ENCODE measurements at places on chromosomes 4 and X. TPM values are rescaled to one million over a fixed set of nuclear protein-coding genes. Genes with fewer than 3 reads are reported as not detected.

GRCh38 chrX:40102393-40103381 is 4.9 kb upstream of the BCOR start:
- no peak for DNase-seq

The GAGE2A gene
- total RNA-seq, result not detected

GRCh38 chr4:30818541-30818940 is 98.4 kb downstream of the PCDH7 start:
- DNase-seq, result no peak

GRCh38 chr4:8321220-8321619 is 51.7 kb downstream of the HTRA3 start:
- no peak for DNase-seq

DNA sequence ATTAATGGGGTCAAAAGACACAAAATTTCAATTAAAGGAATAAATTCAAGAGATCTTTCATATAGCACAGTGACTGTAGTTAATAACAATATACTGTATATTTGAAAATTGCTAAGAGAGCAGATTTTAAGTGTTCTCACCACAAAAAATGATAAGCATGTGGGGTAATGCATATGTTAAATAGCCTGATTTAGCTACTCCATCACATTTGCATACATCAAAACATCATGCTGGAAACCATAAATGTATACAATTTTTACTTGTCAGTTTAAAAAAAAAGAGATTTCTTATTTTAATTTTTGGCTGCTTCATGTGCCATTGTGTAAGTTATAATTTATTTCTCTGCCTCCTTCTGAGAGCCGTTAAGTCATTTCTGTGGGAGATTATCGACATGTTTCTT is 65.9 kb downstream of the FAM184B start:
- no peak for DNase-seq

- no peak for DNase-seq
These were observed 92.6 kb downstream of the IL13RA2 start for GRCh38 chrX:114924856-114925255.

The ABCG2 gene
- total RNA-seq, result 0.20 TPM

The MAGEE1 gene
- total RNA-seq, result 3.3 TPM

GRCh38 chr4:144171697-144172096 is 31.2 kb upstream of the GYPA start:
- DNase-seq, result no peak

GRCh38 chrX:46169808-46170207 is 375.4 kb downstream of the ZNF674 start:
- DNase-seq, result no peak

The ZNF157 gene
- 1.2 TPM for total RNA-seq

The IBSP gene
- not detected for total RNA-seq

DNA sequence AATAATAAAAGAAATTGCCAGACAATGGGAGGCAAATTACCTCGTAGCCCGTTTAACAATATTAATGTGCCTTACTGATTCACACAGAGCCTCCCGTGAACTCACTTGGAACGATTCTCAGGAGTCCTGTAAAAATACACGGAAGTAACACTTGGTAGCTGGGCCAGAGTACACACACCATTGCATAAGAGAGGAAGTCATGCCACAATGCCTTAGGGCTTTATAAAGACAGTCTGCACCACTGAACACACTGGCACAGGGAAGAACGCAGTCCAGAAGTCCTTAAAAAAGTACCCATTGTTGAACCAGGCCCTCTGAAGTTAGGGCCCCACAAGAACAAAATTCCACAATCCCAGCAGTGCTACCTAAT is 15.1 kb downstream of the SLC2A9 start:
- DNase-seq, result no peak

GRCh38 chr4:42609051-42609450 is 47.9 kb downstream of the ATP8A1 start:
- DNase-seq, result no peak

The GPR143 gene
- total RNA-seq, result not detected

- DNase-seq, result no peak
These were observed 9.8 kb upstream of the HERC3 start for GRCh38 chr4:88582493-88582892.

- no peak for DNase-seq
These were observed 36.3 kb downstream of the RTL5 start for GRCh38 chrX:72095370-72095769.

- no peak for DNase-seq
These were observed 895 bp downstream of the ADGRL3 start for GRCh38 chr4:61200916-61201526.

DNA sequence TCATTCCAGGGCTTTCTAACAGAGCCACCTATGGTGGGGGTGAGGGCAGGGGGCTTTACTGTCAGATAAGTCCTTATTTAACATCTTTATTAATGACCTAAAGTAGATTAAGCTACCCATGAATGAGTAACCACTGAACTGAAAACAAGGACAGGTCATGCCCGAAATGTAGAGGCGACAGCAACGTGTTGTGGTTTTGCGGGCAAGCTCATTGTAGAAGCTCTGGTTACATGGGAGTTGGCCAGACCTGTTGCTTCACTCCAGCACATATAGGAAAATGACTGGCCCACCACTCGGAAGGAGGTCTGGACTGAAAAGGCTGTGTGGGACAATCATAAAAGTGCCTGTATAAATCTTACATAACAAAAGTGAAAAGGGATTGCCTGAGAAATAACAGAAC is 109.6 kb upstream of the NDP start:
- DNase-seq, result no peak

- no peak for DNase-seq
These were observed 18.7 kb downstream of the SLC34A2 start for GRCh38 chr4:25674386-25674785.

The CENPVL1 gene
- total RNA-seq, result not detected

The NPNT gene
- total RNA-seq, result not detected

Data from activated B cell treated with CpG ODN at 0.5 μM for 24 hours (primary cell).